Skin of body (tissue), 3 donors: ENCODE measurements at places on chromosomes 12 and 14.

DNA sequence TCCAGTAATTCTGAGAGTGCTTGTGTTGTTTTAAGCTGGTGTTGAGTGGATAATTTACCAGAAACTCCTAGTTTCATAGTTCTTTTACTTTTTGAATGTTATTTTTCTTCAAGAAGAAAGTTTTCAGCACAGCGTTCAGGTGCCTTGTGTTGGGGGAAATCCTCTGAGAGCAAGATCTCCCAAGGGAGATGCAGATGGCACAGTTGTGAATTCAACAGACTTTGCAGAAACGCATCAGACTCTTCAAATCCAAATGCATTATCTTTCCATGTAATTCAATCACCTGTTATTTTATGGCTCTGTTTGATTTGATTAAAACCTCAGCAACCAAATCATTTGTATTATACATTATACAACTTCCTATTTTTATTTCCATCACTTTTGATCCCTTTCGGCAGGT, 439.9 kb downstream of the EGLN3 start:
- no peak for DNase-seq

- DNase-seq: no peak
Measured at GRCh38 chr14:76844223-76844622, 18.0 kb downstream of the LRRC74A start.

DNA sequence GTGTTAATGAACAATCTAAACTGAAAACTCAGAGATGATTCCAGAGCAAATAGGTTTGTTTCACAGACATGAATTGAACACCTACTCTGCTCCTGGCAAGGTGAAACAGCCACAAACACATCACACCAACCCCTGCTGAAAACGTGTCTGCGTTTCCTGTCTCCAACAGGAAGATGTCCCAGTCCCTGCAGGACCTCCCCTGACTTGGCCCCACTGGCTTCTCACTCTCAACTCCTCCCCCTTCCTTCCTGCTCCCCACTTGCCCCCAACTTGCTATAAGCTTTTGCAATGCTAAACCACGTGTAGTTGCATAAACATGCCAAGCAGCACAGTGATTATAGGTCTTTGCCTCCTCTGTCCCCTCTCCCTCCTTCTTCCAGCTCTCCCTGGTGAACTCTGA, 567.6 kb downstream of the BCL11B start:
- no peak for DNase-seq

GRCh38 chr14:50677527-50678063, 9.5 kb upstream of the SAV1 start:
- DNase-seq: no peak

DNA sequence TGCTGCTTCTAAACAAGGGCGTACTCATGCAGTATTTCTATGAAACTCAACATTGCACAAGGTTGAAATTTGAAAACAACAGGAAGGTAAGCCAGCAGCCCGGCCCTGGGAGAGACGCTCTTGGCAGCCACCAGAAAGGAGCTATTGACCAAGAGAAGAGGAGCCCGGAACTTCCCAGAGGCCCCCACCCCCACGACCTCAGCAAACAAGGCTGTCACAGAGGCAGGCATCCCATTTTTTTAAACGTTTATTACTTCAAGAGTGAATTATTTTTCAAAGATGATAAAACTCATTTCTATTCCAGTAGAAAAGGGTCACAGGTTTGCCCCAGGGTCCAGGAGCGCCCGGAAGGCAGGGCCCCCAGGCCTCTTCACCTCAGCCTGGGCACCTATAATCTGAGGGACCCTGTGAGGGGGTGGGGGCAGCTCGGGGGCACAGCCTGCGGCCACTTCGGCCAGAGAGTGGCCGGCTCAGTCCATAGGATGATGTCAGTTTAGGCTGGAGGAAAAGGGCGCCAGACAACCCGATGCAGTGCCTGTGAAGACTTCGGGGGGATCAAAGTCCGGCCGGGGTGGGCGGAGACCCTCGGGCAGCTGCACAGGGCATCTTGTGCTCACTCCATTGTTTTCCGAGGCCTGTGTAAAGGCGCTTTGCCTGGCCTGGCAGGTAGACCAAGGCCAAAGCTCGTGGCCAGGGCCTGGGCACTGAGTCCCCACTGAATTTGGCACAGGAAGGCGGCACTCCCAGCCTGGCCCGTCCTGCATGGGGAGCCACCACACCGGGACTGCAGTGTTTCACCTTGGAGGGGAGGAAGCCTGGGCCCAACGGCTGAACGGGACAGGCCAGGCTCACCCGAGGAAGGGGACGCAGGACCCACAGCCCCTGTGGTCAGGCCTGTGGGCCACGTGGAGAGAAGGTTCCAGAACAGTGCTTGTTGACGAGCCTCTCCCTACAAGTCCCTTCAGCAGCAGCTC, 86.0 kb downstream of the SCARB1 start:
- no peak for DNase-seq

- no peak for DNase-seq
Measured at GRCh38 chr14:74980398-74980730, 22.4 kb upstream of the EIF2B2 start.

DNA sequence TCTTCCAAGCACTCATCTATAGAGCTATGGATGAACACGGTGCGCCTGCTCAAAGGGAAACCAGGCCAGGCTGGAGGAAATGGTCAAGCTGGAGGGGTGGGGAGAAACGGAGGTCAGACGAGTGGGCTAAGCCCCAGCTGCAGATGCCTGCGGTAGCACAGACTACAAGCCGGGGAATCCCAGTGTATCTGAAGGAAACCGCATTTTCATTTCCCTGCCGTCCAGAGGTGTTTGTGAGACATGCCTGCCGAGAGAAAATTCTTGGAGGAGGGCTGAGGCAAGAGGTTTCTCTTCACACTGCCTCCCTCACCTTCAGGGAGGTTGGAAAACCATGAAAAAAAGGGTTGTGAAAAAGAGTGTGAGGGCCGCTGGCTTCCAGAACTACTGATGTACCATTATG, 102.0 kb upstream of the FOXN3 start:
- no peak for DNase-seq

GRCh38 chr14:68694516-68695235, 98.2 kb downstream of the ZFP36L1 start:
- DNase-seq: no peak

GRCh38 chr12:111437816-111438454, 32.2 kb downstream of the SH2B3 start:
- no peak for DNase-seq

GRCh38 chr12:116127859-116128258, 149.6 kb downstream of the MED13L start:
- no peak for DNase-seq

DNA sequence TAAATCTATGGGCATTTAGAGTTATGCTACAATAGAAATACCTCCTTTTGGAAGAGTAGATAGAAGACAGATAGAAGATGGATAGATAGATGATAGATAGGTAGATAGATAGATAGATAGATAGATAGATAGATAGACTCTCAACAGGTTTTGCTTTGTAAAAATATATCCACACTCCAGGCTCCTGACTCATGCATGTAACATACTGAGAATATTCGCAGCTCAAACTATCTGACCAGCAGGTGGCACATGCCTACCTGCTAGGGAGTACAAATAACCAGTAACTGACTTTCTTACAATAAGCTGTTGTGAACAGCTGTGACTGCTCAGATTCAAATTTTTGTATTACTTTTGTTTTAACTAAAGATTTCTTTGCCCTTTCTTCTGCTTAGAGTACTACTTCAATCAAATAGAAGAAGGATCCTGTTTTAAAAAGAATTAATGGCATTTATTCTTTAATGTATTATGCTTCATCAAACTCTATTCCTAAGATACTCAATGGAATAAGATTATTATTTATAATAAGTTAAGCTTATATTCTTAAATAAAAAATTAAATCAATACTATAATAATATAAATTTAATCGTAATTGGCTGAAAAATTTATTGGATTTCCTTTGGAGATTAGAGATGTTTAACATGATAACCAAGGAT, 15.8 kb upstream of the CPNE8 start:
- DNase-seq: no peak

- no peak for DNase-seq
Measured at GRCh38 chr14:63867933-63868921, 15.4 kb downstream of the SYNE2 start.

- DNase-seq: no peak
Measured at GRCh38 chr14:106417224-106418049, 891.1 kb downstream of the TMEM121 start.

- DNase-seq: peak; percentile 25
Measured at GRCh38 chr12:76020731-76021672, 10.6 kb downstream of the PHLDA1 start.

- no peak for DNase-seq
Measured at GRCh38 chr12:26870491-26871419, 37.8 kb upstream of the ITPR2 start.

GRCh38 chr12:53985994-53986685, 1.2 kb downstream of the HOXC10 start:
- no peak for DNase-seq

GRCh38 chr14:105211086-105211757, 30.1 kb upstream of the NUDT14 start:
- DNase-seq: no peak

- no peak for DNase-seq
Measured at GRCh38 chr12:76942267-76942666, 63.4 kb upstream of the CSRP2 start.

- DNase-seq: no peak
Measured at GRCh38 chr12:27657296-27657695, 39.0 kb upstream of the REP15 start.

DNA sequence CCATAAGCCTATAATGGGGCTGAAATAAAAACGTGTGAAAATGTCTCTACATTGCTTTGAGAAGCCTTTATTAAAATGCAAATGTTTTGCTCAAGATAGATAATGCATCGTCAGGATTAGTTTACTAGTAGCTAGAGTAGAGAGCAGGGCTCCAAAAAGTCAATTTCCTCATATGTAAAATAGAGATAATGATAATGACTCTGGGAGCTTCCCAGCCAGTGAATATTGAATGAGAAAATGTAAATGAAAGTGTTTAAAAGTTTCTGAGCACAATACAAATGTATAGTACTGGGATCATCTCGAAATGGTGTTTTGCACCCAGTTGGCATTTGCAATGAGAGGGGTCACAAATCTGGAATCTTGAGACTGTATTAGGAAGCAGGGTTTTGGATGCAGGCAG, 135.3 kb downstream of the OTOGL start:
- no peak for DNase-seq

GRCh38 chr14:23428686-23429495, 6.6 kb downstream of the MYH7 start:
- DNase-seq: no peak
